Small intestine (tissue), 16 donors: ENCODE measurements at places on chromosomes 7 and 10. TPM values are rescaled to one million over a fixed set of nuclear protein-coding genes. Genes with fewer than 3 reads are reported as not detected.

- no peak for DNase-seq
Observed at GRCh38 chr10:85594239-85594638, 772.4 kb downstream of the GRID1 start.

GRCh38 chr10:125156196-125156595 is 4.2 kb downstream of the CTBP2 start:
- peak; percentile 31 for DNase-seq

GRCh38 chr7:88760136-88760515 is 626 bp downstream of the ZNF804B start:
- DNase-seq: no peak

- no peak for DNase-seq
Observed at GRCh38 chr10:101451667-101452069, 97.7 kb downstream of the BTRC start.

DNA sequence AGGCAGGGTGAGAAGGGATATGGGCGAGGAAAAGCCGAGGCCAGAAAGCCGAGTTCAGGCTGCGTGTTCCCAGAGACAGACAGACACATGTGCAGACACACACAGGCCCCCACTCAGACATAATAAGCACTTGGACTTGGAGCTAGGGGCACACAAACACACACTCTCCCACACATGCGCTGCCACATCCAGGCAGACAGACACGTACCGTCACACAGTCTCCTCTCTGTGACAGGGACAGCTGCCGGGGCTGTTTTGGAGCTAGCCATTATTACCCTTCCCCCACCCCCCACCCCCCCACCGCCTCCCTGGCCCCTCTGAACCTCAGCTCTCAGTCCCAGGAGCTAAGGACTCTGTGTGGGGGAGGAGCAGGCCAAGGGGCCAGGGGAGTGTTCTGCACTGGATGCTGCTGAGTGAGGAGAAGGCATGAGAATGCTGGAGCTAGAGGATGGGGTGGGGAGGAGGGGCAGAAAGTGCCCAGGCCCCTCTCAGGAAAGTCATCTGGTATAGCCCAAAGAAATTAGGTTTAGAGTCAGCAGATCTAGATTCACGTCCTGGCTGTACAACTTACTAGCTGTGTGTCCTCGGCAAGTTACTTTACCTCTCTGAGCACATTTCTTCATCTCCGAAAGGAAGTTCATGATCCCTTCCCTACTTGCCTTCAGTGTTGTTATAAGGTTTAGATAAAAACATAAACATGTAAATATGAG is 6.3 kb downstream of the PITX3 start:
- no peak for DNase-seq

DNA sequence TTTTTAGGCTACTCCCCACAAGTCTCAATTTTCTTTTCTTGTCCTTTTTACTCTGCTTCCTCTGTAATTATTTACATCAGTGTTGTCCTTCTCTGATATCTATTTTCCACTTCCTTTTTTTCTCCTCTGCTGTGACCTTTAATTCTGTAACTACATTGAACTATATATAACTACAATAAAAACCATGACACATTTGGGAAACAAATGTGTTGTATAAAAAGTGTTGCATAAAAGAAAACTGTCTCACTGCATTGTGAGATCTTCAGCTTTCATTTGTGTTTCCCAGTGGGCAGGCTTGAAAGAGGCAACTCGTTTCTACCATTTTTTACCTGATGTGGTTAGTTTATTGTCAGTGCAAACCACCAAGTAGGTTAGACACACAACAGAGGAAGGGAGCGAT is 483.9 kb upstream of the NRP1 start:
- no peak for DNase-seq

- no peak for DNase-seq
Observed at GRCh38 chr10:114319406-114320248, 80.6 kb downstream of the VWA2 start.

DNA sequence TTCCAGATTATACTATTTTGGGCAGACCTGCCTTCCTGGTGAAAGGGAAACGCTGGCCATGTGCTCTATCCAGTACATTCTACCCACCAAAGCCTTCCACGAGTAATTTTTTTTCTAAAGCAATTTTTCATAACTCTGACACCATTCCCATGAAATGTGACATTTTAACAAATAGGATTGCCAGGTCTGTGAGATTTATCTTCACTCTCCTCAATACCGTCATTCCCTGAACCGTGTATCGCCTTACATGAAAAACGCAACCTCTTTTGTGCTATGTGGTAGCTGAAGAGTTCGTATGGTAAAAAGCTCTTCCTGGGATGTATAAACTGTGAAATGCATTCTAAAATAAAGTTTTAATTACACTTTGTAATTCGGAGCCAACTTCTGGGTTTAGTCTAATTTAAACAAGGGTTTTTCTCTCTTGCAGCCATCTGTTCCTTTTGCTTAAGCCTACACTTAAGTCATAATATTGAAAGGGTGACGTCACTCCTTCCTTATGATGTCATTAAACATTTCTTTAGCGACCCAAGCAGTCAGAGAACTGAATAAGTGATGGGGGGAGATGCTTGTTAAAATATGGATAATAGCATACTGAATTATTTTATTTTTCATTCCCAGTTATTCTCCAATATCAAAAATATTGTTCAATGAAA is 27.7 kb downstream of the C1QL3 start:
- DNase-seq: no peak

DNA sequence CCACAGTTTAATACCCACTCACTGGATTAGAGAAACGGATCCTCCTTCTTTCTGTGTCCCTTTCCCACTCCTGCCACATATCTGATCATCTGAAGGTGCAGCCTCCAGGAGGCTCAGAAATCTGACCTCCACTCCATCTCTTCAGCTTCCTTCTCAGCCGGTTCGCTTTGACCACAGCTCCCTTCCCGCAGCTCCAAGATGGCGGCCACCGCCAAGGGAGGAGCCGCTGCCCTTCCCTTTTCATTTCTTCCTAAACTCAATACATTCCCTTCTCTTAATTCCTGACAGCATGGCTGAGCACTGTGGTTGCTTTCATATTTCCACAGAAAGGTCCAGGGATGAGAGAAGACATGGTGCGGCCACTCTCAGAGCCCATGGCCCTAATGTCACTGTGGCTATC is 43.7 kb upstream of the C7orf33 start:
- DNase-seq: no peak

DNA sequence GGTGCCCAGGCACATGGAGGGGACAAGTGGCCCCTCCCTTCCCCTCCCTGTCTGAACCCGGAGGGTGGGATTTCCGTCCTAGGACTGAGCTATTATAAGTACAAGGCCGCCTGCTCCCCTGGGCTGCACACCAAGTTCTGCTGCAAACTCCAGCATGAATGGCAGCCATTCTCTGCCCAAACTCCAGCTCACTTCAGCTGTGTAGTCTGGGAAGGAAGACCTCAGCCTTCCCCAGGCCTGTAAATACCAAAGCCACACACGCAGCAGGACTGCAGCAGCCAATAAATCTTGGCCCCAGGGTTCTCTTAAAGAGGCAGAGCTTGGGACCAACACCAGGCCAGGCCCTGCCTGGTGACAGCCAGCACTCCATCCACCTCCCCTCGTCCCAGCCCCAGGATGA is 291.3 kb upstream of the ZMIZ1 start:
- no peak for DNase-seq

The PTPRZ1 gene
- 0.81 TPM for polyA plus RNA-seq

The AASS gene
- 17.0 TPM for polyA plus RNA-seq

The MPLKIP gene
- 36.2 TPM for polyA plus RNA-seq

The GIMAP7 gene
- polyA plus RNA-seq: 3.1 TPM

The TMEM196 gene
- not detected for polyA plus RNA-seq

The LMOD2 gene
- polyA plus RNA-seq: 0.38 TPM

The LRRTM3 gene
- not detected for polyA plus RNA-seq

The CPXM2 gene
- 55.7 TPM for polyA plus RNA-seq

The TACR2 gene
- 4.0 TPM for polyA plus RNA-seq

The ENTPD7 gene
- polyA plus RNA-seq: 9.5 TPM
